ENCODE measurements at places on chromosomes 1 and 21.
A peak's percentile ranks its signal among the peaks of the same experiment; 100 is the strongest.

DNA sequence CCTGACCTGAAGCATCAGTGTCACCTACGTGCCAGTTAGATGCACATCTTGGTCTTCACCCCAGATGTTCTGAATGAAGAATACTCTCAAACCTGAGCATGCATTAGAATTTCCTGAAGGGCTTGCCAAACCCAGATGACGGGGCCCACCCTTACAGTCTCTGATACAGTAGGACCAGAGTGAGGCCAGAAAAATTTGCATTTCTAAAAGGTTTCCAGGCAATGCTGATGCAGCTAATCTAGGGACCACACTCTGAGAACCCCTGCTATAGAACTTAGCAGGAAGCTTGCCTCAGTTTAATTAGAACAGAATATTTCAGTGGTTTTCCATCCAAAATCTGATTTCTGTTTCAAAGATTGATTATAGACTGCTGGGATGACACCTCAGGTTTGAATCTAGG lies 9.9 kb upstream of the CTBS start:
- no peak for DNase-seq

GRCh38 chr1:65758128-65758527 lies 34.6 kb upstream of the PDE4B start:
- no peak for DNase-seq

DNA sequence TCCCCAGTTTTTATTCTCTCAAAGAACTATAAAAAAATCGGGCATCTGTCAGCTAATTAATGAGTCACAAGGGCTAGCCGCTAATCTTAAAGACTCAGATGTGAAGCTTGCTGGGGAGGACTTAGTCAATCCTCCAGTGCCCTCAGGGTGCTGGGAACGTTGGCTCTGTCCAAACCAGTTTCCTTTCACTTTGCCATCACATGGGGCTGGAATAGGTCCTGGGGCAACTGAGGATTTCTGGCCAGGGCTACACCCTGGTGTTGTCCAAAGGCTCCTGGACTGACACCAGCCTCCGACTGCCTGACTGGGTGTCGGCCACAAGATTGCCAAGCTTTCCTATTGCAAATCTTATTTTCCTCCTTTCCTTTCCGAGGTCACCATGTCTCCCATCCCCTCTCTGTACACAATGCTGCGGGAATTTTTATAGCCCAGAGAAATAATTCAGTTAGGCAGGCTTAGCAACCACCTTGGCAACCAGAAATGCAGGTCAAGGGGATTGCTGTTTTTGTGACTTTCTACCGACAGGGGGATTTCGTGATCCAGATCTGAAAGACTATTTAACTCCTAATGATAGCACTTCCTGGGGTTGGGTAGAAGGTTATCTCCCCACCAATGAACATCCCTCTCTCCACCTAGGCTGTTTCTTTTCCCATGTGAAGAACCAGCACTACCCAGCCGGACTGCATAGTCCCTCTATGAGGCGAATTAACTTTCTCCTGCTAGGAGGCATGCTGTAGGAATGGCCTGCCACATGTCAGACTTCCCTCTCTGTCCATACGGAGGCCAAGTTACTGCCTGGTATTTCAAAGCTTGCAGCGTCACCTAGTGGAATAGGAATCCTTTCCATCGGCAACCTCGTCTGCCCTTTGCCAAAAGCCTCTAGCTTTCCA lies 29.9 kb upstream of the CTBS start:
- no peak for DNase-seq

GRCh38 chr1:172581779-172582178 lies 48.8 kb downstream of the SUCO start:
- DNase-seq = no peak

- no peak for DNase-seq
These were observed 912.6 kb downstream of the TTLL7 start for GRCh38 chr1:83086346-83086745.

DNA sequence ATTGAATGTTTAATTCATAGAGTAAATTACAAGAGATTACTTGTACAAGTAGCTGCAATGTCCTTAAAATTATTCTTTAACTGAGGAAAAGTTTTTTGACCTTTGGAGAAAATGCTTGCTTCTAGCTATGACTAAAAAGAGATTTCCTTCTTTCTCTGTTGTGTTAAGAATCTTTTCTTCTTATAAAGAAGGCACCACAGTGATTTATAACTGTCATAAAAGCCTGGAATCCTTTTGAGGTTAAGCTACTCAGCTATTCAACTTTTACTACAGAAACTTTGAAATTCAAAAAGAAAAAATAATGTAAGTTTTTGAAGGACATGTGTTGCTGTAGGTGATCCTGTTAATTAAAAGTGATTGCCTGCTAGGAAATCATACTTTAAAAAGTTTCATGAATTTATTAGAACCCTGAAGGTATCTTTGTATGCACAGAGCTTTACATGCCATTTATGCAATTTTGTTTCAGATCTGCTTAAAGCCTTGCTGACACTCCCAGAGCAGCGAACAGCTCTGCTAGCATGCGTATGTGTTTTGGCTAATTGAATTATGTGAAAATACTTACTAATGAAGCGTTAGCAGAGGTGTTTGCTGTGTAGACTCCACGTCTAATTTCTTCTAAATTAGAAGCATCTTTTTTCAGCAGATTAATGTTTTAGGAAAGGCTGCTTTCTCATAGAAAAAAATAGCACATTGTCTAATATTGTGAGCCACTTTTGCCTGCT lies 94.7 kb upstream of the SMYD2 start:
- no peak for DNase-seq

DNA sequence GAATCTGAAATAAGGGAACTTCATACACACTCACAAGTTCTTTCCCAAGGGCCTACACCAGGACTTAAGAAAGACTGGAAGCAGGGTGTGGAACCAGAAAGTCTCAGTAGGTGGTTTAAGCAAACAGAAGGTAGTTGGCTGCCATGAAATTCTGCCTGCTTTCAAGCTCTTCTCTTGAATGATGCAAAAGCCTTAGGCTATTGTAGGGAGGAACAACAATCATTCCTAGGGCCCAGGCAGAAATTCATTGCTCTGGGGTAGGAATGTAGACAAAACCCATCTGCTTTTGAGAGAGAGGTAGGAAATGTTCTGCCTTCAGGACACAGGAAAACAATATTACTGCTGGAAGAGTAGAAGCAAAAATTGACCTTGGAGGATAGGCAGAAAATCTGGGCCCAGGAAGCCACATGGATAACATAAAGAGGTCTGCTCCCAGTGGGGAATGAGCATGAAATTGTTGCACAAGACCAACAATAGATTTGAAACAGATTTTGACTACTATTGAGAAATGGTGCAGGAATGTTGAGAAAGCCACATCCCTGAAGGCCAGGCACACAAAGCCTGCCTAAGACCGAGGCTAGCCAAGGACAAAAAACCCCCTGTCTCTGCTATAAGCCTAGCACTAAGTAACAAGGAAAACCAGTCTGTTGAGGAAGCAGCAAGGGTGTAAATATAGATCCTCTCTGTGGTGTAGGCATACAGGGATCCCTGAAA lies 22.7 kb upstream of the SFT2D2 start:
- DNase-seq = no peak

DNA sequence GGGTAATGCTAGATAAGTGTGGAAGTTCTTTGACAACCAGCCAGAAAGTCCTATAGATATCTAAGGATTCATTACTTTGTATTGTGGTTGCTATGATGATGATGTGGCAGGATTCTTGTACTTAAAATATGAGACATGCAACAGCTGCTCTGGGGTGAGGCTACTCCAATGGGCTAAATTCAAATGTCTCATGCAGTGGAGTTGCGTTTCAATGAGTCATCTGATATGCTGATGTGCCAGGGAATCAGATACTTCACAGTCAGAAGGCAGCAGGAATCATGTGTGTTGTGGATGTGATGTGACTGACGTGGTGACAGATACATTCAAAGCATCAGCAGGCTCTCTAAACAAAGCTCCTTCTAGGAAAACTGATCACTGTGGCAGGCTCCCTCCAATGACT lies 66.5 kb downstream of the TSEN15 start:
- DNase-seq = no peak

GRCh38 chr1:174262349-174263241 lies 103.3 kb downstream of the RABGAP1L start:
- DNase-seq = peak; percentile 27

DNA sequence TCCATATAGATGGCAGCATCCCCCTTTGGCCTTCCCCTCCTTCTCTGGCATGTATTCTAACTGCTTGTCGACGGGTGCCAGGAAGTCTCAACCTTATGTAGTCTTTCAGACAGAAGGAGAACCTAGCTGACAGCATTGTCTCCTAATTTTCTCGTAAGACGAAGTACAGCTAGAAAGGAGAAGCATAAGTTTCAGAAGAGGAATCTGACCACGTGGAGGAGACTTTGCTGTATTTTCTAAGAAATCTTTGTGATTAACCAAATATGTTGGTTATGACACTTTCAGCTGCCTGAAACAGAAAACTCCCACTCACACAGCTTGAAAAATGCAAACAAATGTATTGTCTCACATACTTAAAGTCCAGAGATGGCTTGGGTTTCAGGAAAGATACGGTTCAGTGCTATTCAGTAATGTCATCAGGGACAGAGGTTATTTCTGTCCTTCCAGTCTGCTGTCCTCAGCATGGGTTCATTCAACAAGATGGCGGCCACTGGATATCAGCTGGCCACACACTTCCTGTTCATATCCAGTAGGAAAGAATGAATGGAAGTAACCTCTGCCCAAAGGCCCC lies 109.5 kb upstream of the ZNF648 start:
- no peak for DNase-seq

- DNase-seq = no peak
These were observed 128.0 kb downstream of the SETD4 start for GRCh38 chr21:35932232-35932911.

DNA sequence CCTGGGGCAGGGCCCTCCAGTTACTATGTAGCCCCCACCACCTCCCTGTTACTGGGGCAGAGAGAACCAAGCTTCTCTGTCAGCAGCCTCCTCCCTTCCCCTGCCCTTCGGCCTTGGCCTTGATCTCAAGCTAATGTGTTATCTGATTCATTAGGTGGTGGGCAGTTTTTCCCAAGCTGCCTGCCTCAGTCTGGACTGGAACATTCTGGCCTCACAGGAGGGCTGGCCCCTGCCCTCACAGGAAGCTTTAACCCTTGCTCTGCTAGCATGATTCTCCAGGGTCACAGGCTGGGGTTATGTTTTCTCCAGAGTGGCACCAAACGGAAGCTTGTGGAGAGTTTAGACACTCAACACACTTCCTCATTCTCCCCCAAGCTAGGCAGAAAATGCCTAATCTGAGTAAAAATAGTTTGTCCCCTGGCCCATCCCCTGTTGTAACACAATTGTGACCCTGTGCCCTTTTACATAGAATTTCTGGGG lies 37.2 kb upstream of the SLC6A9 start:
- no peak for DNase-seq

DNA sequence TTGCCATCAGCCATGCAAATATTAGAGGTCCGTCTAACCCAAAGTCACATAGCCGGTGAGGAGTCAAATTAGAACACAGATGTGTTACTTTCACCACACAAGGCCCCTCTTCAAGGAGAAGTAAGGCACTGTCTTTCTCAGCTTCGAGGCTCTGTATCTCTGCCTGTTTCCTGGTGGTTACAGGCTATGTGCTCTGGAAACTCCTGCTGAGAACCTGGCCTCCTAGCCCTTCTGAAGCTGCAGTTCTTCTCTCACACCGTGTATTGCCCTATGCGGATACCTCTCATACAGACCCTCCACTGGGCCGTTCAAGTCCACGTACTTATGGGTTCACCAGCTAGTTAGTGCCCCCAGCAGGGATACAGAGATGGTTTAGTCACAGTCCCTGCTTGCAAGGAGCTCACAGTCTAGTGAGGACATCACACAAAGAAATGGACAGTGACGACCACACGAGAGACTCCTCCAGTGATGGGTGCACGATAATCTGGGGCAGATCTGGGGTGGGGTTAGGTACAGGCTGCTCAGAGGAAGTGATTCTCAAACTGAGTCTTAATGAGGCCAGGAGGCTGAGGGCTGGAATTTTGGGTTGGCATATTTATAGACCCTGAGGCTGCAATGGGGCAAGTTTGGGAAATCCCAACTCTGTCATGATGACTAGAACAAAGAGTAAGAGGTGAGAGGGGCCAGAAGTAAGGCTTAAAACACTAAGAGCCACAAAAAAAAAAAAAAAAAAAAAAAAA lies 22.8 kb upstream of the ELOA start:
- DNase-seq = no peak

DNA sequence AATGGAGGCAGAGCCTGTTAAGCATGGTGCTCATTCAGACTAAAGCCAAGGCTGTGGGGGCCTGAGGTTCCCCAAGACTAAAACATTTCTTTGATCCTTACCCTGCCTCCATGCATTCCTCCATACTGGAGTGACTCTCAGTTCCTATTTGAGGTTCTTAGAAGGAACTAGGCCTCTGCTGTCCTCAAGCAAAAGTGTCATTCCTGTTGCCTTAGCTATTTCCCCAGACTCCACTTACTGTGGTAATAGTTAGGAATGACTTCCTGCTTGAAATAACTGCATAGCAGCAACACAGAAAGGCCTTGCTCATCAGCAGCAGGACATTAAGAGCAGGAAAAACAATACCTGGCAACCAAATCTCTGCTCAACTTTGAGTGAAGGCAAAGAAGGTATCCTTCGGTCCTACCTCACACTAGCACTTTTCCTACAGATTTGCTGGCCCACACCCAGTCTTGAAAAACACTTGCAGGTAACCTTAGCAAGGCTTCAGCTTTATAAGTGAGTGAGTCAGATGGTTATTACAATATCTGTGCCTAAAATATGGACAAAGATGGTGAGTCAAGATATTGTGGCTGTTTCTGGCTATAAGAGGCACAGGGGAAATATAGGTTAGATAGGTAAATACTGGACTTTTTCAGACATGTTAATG lies 14.8 kb downstream of the LRRC41 start:
- DNase-seq = no peak

GRCh38 chr21:39258207-39258606 lies 55.2 kb downstream of the BRWD1 start:
- DNase-seq = no peak

DNA sequence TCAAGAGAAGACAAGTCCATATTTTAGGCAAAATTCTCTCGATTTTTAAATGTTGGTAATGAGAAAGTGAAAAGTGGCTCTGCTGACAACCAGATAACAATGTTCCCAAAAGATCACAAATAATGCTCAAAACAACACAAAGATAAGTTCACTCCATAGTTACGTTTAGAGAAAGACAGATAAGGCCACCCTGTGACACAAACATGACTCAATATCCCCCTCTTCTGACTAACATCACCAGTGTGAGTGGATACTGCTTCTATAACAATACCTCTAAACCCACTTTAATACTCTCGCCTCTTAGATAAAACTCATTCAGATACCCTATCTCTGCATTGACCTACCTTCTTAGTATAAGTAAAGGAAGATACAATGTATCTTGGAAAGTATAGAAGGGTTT lies 51.2 kb upstream of the RGS7 start:
- no peak for DNase-seq

GRCh38 chr1:14862114-14862771 lies 263.8 kb downstream of the KAZN start:
- DNase-seq = no peak

DNA sequence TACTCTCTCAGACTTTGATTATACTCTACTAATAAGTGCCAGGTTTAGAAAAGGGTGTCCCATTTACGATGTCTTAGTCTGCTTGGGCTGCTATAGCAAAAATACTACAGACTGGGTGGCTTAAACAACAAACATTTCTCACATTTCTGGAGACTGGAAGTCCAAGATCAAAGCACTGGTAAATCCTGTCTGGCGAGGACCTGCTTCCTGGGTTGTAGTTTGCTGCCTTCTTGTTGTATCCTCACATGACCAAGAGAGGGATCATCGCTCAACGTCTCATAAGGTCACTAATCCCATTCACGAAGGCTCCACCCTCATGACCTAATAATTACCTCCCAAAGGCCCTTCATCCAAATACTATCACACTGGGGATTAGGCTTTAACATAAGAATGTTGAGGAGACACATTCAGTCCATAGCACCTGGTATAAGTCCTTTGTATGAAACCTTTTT lies 12.0 kb downstream of the PRDX6 start:
- no peak for DNase-seq

- no peak for DNase-seq
These were observed 39.7 kb downstream of the CD34 start for GRCh38 chr1:207871117-207871649.

Data from hematopoietic multipotent progenitor cell treated with erythropoietin and hydrocortisone succinate and interleukin-3 and kit ligand, for 15 days (in vitro differentiated cells).